Central memory CD8-positive, alpha-beta T cell (primary cell): ENCODE measurements at places on chromosomes 7 and 10.

GRCh38 chr10:61047081-61047480 is 103.1 kb upstream of the RHOBTB1 start:
- no peak for DNase-seq

GRCh38 chr10:99874341-99875085 is 92.1 kb downstream of the ABCC2 start:
- no peak for DNase-seq

GRCh38 chr7:1099154-1099542 is 11.2 kb downstream of the GPER1 start:
- DNase-seq, result no peak

GRCh38 chr10:73979141-73979808 is 18.6 kb upstream of the VCL start:
- DNase-seq, result no peak

GRCh38 chr7:96052860-96053470 is 268.9 kb downstream of the SLC25A13 start:
- no peak for DNase-seq

GRCh38 chr7:70752794-70753241 is 379.1 kb upstream of the GALNT17 start:
- DNase-seq, result no peak

DNA sequence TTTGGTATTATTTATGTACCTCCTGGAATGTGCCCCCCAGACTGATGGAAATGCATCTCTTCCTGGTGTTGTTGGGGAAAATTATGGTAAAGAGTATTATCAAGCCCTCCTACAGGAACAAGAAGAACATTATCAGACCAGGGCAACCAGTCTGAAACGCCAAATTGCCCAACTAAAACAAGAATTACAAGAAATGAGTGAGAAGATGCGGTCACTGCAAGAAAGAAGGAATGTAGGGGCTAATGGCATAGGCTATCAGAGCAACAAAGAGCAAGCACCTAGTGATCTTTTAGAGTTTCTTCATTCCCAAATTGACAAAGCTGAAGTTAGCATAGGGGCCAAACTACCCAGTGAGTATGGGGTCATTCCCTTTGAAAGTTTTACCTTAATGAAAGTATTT is 17.0 kb downstream of the CSGALNACT2 start:
- no peak for DNase-seq

DNA sequence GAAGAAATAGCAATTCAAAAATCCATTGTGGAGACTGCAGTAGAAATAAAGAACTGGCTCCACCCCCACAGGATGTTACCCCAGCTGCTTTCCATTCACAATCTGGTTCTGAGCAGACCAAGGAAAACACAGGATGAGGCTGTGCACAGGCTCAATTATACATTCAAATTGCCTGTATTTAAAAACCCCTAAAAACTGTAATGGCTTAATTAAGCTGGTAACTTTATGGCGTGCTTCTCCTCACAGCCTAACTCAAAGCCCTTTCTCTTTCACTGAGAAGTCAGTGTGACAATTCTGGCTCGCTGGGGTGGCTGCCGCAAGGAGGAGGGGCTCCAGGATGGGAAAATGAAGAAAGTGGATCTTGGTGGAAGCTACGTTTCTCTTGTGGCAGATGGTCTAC is 1191.1 kb downstream of the SORCS1 start:
- no peak for DNase-seq
